ENCODE measurements at places on chromosomes 6 and 20.

GRCh38 chr6:107730106-107730505, 94.0 kb downstream of the SCML4 start:
- DNase-seq, result no peak

DNA sequence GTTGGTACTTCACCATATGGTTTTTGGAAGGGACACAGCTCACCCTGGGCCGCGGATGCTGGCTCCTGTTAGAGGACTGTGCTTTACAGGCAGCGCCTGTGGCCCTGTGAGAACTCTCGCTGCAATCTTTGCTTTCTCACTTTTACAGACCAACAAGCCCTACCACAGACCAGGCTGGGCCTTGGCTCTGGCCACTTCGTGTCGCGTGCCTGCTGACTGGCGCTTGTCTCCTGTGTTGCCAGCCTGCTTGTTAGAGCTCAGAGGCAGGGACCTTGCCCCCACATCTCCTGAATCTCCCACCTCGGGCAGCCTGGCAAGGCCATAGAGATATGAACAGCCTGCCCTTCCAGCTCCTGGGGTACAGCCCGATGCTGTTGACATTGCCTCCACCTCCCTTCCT, 56.1 kb downstream of the SYNJ2 start:
- no peak for DNase-seq

DNA sequence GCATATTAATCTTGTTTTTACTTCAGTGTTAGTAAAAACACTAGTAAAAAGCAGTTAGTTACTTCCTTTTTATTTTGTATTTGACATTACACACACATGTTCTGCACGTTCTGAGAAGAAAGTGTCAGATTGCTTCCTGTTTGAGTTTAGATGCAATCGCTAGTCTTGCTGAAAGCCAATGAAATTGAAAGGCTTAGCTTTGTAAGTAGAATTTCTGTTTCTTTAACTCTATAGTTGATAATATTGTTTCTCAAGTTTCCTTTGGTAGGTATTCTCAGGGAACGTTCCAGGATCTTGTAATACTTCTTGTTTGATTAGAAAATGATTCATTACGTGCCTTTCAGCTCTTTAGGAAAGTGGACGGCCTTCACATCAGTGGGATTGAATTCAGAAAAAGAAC, 55.0 kb downstream of the CDKAL1 start:
- DNase-seq, result no peak

GRCh38 chr6:41294214-41294872, 7.9 kb upstream of the TREM1 start:
- DNase-seq, result no peak

DNA sequence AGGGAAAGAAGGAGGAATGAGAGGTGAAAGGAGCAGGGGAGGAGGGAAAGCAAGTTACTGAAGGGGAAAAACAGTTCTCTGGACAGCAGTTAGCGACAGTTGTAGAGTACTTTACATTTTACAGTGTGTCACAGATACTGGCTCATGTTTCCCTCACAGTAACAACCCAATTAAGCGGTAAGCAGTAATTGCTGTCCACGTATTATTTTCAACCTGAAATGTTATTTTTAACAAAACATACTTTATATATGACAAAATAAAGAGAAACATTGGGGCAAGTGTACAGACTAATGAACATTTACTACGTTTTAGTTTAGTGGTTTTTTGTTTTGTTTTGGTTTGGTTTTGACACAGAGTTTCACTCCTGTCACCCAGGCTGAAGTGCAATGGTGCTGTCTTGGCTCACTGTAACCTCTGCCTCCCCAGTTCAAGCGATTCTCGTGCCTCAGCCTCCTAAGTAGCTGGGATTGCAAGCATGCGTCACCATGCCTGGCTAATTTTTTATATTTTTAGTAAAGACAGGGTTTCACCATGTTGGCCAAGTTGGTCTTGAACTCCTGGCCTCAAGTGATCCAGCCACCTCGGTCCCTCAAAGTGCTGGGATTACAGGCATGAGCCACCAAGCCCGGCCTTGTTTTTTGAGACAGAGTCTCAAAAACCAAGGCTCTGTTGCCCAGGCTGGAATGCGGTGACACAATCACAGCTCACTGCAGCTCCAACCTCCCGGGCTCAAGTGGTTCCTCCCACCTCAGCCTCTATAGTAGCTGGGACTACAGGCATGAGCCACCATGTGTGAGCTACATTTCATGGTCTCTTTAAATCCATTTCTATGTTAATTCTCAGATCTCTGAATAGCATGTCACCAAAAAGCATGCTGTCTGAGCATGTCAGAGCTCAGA, 22.6 kb upstream of the BTN3A2 start:
- no peak for DNase-seq
